ENCODE measurements at places on chromosomes 12 and 14.

DNA sequence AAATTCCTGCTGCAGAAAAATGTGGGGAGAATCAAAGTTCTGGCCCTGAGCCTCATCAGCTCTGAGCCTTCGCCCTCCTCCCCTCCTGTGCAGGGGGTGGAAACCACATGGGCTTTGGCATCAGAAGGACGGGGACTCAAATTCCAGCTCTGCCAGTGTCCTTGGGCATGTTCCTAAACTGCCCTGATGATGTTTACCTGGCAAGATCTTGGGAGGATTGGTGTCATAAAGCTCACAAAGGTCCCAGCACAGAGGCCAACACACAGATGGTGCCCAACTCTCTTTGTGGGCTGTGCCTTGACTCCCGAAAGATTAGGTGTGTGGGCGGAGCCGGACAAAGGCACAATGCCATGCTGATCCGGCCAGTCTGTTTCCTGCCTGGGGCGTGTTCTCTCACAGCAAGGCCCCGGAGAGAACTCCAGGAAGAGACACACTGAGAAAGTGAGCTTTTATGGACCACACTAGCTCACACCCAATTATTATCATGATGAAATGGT is 20.5 kb upstream of the CLMN start:
- no peak for DNase-seq

GRCh38 chr12:65269603-65270002 is 8.9 kb upstream of the MSRB3 start:
- no peak for DNase-seq

- DNase-seq = no peak
These were observed 65.9 kb downstream of the PTPN21 start for GRCh38 chr14:88488897-88489296.

- no peak for DNase-seq
These were observed 175.8 kb downstream of the ETV6 start for GRCh38 chr12:11825278-11825677.

DNA sequence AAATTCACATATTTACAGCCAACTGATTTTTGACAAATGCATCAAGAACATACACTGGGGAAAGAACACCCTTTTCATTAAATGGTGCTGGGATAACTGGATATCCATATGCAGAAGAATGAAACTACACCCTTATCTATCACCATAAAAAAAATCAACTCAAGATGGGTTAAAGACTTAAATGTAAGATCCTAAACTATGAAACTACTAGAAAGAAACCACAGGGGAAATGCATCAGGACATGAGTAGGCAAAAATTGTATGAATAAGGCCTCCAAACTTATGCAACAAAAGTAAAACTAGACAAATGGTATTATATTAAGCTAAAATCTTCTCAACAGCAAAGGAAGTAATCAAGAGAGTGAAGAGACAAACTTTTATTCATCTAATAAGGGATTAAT is 242.6 kb downstream of the CPNE8 start:
- DNase-seq = no peak

DNA sequence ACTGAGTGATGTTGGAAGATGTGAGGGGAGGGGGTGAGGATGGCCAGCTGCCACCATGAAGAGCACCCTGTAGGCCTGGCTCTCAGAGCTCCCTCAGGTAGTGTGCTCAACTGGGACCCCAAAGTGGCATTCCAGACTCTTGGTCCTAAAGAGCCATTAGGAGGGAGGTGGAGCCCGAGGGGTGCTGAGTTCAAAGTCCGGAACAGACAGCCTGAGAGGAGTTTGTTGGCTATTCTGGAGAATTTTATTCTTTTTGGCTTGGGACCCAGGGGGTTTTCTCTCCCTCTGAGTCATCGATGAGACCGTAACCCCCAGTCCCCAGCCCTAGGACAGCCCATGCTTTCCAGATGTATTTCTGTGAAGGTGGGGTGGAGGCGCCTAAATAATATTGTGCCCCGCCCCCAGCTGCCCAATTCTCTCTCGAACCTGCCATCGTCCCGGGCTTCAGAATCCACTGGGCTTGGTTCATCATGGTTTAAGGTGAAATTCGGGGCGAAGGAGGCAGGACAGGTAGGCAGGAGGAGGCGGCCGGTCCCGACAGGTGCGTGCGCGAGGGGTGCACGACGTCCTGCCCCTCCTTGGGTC is 690 bp upstream of the RBP5 start:
- DNase-seq = no peak

DNA sequence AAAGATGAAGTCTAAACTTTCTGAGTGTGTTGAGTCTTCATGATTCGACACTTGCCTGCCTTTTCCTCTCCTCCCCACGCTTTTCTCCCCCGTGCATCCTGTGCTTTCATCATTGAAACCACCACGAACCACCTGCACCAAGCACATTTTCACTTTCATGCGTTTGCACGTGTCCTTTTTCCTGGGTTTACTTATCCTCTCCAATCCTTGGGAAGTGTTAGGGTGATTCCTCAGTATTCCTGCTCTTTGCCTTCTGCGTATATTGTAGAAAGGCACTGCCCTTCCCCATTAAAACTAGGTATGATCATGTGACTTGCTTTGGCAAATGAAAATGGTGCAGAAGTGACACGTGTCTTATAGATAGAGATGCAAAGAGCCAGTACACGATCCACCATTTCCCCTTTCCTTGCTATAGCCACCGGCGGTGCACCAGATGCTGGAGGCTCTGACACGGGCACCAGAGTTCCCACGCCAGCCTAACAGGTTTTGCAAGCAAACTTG is 106.6 kb downstream of the BRMS1L start:
- no peak for DNase-seq

- peak; percentile 37 for DNase-seq
These were observed 1.7 kb downstream of the ERBB3 start for GRCh38 chr12:56081393-56082347.

DNA sequence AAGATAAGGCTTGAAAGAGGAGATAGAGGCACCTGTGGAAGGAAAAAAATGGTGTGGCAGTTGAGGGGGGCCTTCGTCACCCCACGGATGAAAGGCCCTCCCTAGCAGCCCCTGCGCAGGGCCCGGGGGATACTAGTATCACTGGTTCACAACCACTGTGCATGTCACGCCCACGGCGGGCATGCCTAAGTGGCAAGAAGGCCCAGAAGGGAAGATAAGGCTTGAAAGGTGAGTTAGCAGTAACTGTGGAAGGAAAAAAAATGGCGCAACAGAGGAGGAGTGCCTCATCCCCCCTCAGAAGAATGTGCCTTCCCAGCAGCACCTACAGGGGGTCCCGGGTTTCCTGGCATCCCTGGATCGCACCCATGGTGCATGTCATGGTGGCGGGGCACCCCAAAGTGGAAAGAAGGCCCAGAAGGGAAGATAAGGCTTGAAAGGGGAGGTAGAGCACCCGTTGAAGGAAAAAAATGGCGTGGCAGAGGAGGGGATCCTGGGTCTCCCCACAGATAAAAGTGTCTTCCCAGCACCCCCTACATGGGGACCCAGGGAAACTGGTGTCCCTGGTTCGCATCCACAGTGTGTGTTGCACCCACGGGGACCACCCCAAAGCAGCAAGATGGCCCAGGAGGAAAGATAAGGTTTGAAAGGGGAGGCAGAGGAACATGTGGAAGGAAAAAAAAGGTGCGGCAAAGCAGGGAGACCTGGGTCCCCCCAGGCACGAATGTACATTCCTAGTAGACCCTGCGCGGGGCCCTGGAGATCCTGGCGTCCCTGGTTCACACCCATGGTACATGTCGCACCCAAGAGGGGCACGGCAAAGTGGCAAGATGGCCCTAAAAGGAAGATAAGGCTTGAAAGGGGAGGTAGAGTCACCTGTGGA is 279.2 kb downstream of the ALG10 start:
- no peak for DNase-seq

DNA sequence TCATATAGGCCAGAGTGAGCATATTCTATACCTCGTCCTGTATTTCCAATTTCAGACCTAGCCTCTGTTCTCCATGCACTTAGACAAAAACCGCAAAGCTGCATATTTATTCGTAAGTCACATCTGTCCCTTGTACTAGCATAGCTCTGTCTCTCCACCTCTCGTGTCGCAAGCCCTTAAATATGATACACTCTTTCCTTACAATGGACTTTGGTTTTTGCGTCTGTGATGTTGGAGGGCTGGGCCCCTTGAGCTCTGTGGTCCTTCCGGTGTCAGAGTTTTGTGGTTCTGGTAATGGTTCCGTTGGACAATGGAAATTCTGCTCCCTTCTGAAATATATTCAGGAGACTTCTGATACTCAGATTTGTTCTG is 11.3 kb downstream of the PRKCH start:
- no peak for DNase-seq

DNA sequence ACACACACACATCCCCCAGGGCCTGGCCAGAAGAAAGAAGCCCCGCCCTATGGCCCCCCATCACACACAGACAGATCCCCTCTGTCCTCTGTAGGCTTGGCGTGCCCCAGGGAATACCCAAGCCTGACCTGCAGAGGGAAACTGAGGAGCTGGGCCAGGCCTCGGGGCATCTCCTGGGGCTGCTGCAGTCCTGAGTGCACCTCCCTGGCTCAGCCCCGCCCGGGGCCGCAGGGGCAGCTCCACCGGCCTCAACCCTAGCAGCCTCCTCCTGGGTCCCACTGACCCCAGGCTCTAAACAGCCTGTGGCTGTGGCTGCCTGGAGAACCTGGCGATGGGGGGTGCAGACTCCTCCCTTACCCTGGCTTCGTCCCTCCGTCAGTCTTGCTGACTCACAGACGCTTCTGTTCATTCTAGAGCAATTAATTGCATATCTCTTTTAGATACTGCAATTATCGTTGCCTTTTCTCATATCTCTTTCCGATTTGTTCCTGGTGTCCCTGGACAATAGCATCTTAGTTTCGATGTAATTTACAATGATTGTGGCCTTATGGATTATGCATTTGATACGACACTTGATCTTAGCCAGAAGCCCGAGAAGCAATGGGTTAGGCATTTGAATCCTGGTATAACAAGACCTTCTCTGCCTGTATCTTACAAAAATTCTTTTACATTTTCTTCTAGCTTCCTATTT is 45.8 kb upstream of the EIF5 start:
- no peak for DNase-seq

GRCh38 chr14:92492258-92492657 is 21.3 kb upstream of the RIN3 start:
- DNase-seq = no peak

DNA sequence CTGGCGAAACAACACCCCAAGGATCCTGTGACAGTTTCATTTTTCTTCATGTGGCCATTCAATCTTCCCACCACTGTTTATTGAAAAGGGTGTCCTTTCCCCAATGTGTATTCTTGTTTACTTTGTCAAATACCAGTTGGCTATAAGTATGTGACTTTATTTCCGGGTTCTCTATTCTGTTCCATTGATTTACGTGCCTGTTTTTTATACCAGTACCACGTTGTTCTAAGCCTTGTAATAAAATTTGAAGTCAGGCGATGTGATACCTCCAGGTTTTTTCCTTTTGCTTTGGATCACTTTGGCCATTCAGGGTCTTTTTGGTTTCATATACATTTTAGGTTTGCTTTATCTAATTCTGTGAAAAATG is 9.1 kb upstream of the MGAT4C start:
- no peak for DNase-seq

DNA sequence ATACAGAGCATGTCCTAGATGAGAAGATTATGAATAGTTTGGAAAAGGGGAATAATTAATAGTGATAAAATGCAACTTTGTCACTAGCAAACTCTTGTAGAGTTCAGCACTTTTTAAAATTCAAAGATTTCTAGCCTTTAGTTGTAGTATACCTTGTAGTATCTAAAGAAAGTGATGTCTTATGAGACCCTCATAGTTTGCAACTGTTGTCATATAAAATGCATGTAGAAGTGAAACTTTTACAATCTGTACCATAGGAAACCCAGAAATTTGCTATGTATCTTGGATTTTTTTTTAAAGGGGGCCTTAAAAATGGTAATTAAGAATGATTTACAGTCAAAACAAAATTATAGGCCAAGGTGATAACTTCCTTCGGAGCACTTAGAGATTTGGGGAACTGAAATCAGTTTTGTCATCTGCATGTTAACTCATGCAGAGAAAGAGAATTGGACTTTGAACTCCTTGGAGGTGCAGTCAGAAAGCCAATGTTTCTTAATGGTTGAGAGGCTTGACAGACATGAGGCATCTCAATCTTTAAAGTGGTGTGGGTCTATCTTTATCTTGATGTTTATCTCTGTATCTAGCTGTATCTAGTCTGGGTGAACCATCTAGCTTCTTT is 1.3 kb downstream of the LRRK2 start:
- DNase-seq = no peak

DNA sequence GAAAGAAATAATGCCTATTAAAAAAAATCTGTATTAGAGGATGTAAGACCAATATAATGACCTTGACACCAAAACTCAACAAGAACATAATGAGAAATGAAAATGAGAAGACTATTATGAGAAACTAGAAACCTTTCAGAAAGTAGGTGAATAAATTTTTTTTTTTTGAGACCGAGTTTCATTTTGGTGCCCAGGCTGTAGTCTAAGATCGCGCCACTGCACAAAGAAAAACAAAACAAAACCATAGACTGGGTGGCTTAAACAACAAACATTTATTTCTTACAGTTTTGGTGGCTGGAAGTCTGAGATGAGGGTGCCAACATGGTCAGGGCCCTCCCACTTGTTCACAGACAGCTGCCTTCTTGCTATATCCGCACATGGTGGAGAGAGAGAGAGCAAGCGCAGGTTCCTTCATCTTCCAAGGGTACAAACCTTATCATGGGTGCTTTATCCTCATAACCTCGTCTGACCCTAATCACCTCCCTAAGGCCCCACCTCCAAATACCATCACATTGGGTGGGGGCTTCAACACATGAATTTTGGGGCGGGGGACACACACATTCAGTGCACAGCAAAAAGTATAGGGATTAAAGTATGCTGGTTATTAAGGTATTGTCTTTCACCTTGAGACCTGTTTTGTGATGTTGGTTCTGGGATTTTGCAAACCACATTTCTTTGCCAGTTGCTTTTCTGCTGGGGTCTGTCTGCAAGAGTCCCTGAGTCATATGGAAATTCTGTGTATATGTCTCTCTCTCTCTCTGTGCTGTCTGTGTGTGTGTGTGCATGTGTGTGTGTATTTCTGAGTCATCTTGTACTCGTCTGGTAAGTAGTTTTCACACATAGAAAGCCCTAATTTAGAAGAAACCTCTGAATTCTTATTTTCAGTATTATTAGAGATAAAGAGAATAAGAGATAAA is 26.2 kb downstream of the ZCRB1 start:
- no peak for DNase-seq

GRCh38 chr14:89304972-89305703 is 111.9 kb downstream of the FOXN3 start:
- no peak for DNase-seq

- no peak for DNase-seq
These were observed 24.4 kb upstream of the PTPRQ start for GRCh38 chr12:80419644-80420043.

- no peak for DNase-seq
These were observed 31.1 kb downstream of the SPTLC2 start for GRCh38 chr14:77585385-77585784.

DNA sequence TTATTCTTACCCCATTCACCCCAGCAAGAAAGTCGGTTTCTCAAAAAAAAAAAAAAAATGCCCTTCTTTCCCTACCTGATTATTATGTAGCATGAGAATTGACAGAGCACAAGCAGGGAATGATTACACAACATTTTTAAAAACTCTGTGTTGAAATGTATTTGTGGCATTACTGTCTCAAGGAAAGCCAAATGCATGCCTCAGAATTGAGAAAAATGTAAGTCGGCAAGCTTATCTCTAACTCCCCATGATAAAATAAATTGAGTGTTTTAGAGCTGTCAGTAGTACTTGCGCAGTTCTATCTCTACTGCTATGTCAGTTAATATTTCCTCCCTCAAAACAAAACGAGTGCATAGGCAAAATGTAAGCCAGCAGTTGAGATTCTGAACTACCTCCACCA is 25.7 kb downstream of the ANO4 start:
- DNase-seq = no peak

Data from amygdala (tissue), 56 donors.